Activated CD4-positive, alpha-beta T cell treated with anti-CD3 and anti-CD28 coated beads for 1 hour (primary cell): ENCODE measurements at places on chromosomes 13 and 19.
A peak's percentile ranks its signal among the peaks of the same experiment; 100 is the strongest.

DNA sequence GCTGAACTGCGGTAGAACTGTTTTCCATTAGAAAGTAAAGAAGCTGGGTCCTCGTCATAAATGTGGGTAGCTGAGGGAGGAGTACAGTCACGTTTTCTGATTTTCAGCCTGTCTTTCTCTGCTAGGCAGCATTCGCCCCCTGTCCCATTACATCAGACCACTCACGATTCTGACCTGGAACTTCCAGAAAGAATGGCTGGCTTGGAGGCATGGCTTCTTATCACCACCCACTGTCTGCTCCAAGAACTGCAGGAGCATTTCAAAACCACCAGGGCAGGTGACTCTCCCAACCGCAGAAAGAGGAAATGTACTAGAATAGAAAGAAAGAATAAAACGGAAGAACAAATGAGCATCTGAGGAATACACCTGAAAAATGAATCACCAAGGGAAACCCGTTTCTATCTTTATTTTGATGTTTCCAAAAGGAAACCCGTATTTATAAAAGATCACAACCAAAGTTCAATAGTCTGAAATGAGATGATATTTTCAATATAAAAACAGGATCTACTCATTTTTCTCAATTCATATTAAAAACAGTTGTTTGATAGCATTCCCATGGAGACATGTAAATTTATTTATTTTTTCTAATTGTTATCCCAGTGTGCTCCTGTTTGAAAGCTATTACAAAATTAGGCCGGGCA, 22.1 kb upstream of the POMP start:
- DNase-seq, result no peak

DNA sequence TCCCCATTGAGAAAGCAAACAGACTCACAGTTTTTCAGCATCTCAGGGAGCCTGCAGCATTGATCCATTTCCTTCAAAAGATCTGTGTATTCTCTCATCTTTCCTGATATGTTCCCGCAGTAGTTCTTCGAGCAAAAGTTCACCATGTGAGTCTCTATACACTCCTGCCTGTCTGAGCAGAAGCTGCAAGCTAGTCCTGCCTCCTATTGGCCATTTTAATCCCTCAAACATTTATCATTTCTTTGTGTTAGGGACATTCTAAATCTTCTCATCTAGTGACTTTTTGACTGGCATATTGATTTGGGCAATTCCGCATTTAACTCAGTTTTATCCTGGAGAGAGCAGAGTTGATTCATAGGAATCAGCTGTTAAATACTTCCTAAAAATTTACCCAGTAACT, 660.4 kb upstream of the KLF12 start:
- DNase-seq, result no peak

GRCh38 chr13:94192431-94192975, 287.0 kb downstream of the DCT start:
- no peak for DNase-seq

GRCh38 chr19:6238256-6238642, 41.5 kb downstream of the MLLT1 start:
- DNase-seq, result no peak

- no peak for DNase-seq
Measured at GRCh38 chr13:109151255-109151654, 521.8 kb downstream of the MYO16 start.

GRCh38 chr13:81683521-81683920, 1342.6 kb upstream of the SPRY2 start:
- DNase-seq, result no peak

DNA sequence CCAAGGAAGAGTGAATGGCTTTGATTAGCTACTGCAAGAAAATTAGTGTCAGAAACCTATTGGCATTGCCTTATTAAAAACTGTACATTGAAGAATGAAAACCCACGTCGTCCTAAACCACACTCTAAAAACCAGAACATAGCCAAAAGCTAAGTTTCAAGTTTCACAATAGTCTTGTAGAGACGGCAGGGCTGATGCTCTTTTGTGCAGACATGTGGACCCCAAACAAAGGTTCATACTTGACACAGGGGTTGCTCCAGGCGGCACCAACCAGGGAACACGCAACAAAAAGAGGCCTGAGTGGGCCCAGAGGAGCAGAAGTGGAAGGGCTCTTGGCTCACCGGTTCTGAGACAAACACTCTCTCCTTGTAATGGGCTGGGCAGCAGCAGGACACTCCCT, 28.6 kb upstream of the MIR17HG start:
- no peak for DNase-seq

- no peak for DNase-seq
Measured at GRCh38 chr13:103033999-103034398, 32.2 kb downstream of the SLC10A2 start.

- no peak for DNase-seq
Measured at GRCh38 chr19:30450100-30450499, 77.9 kb downstream of the ZNF536 start.

DNA sequence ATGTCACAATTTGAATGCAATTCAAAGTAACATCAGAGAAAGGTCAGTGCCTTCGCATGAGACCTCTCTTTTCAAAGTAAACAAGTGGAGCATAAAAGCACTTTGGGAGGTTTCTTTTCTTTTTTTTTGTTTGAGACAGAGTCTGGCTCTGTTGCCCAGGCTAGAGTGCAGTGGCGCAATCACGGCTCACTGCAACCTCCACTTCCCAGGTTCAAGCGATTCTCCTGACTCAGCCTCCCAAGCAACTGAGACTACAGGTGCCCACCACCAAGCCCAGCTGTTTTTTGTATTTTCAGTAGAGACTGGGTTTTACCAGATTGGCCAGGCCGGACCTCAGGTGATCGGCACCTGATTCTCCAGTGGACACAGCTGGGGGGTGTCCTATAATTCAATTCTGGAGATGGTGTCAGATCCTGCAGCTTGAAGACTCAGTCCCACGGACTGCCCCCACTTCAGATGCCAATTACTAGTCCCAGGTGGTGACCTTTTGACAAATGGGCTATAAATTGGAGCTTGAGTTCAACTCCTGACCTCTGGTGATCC, 57.6 kb downstream of the RGCC start:
- no peak for DNase-seq

- DNase-seq, result no peak
Measured at GRCh38 chr13:111575719-111576118, 255.3 kb downstream of the TEX29 start.

DNA sequence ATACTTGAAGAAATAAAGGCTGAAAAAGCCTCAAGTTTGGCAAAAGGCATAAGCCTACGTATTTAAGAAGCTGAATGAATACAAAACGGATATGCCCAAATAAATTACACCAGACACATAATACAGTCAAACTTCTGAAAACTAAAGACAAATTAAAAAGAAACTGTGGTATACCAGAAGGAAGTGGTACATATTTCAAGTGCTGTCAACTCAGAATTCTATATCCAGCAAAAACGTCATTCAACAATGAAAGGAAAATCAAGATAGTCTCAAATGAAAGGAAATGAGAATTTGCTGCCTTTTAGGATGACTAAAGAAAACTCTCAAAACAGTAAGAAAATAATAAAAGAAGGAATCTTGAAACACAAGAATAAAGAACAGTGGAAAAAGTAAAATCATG, 69.5 kb downstream of the POLR1D start:
- no peak for DNase-seq

DNA sequence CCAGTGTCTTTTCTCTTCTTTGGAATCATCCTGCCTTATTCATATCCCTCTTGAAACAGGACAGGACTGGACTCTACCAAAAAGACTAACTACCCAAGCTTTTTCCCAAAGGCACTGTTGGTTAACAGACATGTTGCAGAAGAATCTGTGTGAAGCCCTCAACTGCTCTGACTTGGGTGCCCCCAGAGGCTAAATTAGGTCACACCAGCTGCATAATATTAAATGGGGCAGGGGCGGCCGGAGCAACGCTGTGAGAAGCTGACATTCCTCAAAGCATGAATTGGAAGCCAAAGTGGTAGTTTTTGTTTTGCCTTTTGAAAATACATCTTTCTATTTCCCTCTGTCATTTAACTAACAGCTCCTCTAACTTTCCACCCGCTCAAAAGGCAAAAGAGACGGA, 185.9 kb downstream of the LHFPL6 start:
- no peak for DNase-seq

- DNase-seq, result no peak
Measured at GRCh38 chr19:29088761-29089160, 124.2 kb downstream of the UQCRFS1 start.

GRCh38 chr19:6048793-6049405, 61.4 kb downstream of the RFX2 start:
- DNase-seq, result peak; percentile 70

GRCh38 chr19:12513531-12514061, 29.0 kb upstream of the ZNF709 start:
- DNase-seq, result no peak

- no peak for DNase-seq
Measured at GRCh38 chr13:91493442-91493841, 95.0 kb downstream of the GPC5 start.

GRCh38 chr13:70534466-70534865, 426.2 kb upstream of the KLHL1 start:
- no peak for DNase-seq

DNA sequence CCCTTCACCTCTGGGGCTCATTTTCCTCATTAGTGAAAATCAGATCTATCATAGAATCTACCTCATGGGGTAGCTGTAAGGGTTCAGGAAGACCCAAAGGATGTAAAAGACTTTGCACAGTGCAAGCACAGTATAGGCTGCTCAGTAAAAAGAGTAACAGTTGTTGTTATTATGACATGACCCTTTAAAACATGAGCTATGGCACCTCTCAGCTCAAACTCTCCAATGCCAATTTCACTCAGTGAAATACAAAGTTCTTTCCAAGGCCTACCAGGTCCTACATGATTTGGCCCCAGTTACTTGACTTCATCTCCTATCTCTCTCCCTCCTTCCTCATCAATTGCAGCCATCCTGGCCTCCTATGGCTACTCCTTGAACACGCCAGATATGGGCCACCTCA, 4.9 kb downstream of the SMG9 start:
- no peak for DNase-seq

DNA sequence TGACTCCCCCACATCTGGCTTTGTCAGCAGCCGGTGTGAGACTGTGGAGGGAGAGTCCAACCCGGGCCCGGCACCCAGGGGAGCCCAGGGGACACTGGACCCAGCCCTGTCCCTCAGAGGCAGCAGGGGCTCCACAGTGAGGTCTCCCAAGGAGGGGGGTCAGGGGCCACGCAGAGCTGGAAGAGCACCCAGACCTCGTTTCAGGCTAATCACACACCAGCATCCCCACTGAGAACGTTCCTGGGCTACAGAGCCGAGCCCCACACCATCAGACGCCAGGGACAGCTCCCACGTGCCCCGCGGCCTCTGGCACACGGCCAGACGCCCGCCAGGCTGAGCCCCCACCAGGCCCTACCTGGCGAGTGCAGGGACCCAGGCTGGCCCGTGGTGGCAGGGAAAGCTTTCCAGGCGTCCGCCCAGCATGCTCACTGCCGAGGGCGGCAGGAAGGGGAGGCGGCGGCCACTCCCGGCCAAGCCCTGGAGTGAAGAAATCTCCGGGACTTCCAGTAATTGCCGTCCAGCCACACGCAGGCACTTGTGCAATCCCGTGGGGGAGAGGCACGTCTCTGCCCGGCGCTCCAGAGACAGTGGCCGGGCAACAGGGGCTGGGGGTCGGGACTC, 19.2 kb downstream of the SBNO2 start:
- DNase-seq, result no peak

GRCh38 chr19:9848060-9848459, 12.9 kb downstream of the PIN1 start:
- peak; percentile 34 for DNase-seq

DNA sequence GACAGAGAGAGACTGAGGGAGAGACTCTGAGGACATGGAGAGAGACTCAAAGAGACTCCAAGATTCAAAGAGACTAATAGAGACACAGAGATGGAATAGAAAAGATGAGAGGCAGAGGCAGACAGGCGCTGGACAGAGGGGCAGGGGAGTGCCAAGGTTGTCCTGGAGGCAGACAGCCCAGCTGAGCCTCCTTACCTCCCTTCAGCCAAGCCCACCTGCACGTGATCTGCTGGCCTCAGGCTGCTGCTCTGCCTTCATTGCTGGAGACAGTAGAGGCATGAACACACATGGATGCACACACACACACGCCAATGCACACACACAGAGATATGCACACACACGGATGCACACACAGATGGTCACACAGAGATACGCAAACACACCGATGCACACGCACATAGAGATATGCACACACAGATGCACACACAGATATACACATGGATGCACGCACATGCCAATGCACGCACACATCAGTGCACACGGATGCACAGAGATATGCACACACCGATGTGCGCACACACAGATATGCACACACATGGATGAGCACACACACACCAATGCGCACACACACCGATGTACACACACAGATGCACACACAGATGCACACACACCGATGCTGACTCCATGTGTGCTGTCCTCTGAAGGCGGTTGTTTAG, 3.3 kb upstream of the F10 start:
- DNase-seq, result no peak

DNA sequence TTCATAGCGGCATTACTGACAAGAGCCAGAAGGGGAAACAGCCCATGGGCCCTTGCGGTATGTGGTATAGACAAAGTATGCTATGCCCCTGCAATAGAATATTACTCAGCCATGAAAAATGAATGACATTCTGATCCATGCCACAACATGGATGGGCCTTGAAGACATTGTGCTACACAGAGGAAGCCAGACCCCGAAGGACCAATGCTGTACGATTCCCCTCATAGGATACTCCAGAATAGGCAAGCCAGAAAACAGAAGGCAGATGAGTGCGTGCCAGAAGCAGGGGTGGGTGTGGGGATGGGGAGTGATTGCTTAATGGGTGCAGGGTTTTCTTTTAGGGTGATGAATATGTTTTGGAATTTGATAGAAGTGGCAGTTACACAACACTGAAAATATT, 342.0 kb downstream of the TEX29 start:
- DNase-seq, result no peak

DNA sequence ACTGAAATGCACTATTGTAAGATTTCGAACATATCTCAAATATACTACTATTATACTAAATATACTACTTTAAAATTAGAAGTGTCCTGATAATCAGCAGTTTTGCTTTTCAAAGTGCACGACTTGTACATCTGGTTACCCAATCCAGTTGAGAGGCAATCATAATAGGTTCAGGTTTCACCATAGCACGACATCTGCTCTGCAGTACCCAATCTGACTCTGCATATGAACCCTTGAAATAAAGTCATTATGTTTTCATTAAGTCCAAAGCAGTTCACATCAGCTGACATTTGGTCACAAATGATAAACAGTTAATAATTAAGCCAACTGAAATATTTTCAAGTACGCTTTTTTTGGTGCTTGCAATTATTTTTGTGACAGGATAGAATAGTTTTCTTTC, 90.6 kb downstream of the PCDH9 start:
- no peak for DNase-seq

DNA sequence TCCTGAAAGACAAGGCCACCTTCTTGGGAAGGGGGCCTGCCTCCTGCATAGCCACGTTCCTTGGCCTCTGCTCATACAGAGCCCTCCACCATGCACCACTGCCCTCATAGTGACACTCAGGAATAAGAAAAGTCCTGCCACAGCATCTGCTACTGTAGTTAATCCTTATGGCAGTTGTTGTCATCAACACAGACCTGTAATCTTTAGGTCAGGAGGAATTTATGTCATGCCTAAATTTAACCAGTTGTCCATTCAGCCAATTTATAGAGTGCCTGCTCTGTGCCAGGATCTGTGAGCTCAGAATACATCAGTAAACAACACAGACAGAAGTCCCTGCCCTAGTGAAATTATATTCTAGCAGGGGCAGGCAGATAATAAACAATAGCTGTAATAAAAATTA, 44.4 kb downstream of the FAM124A start:
- no peak for DNase-seq
